Thyroid gland (tissue), 4 donors: ENCODE measurements at places on chromosomes 2 and 18. TPM values are rescaled to one million over a fixed set of nuclear protein-coding genes. Genes with fewer than 3 reads are reported as not detected.

- DNase-seq, result peak; percentile 78
Measured at GRCh38 chr2:229586746-229587705, 127.3 kb downstream of the DNER start.

GRCh38 chr2:130341562-130342019, 1.1 kb upstream of the IMP4 start:
- DNase-seq, result peak; percentile 42

DNA sequence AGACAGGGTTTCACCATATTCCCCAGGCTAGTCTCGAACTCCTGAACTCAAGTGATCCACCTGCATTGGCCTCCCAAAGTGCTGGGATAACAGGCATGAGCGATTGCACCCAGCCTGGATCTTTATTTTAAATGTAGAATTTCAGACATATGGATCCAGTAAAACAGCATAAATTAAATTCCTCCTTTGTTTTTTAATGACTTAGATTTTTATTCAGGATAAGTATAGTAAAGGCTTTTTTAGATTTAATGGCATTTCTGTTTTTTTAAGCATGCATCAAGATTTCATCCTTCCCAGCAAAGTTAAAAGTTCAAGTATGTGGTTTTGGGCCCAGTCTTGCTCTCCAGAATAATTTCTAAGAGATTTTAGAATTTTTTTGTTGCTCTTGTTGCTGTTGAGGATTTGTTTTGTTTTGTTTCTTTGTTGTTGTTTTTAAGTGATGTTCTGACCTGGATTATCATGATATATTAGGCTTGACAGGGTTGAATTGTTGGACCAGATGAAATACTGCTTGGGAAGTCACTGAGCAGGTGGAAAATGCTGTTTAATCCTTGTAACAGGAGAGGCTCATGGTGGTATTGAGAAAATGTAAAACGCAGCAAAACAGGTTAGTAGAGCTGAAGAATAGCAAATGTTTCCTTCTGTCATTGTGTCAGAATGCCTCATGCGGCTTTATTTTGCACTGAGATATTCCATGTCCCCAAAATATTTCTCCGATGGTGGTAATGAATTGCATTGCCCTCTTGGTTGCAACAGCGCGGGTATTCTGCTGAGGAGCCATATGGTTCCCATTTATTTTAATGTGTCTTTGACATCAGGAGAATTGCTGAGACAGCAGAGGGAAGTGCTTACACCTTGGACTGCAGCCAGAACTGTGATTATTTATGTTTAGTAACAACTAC, 147.9 kb downstream of the GALNT3 start:
- DNase-seq, result no peak

- DNase-seq, result no peak
Measured at GRCh38 chr2:237485304-237485703, 1.7 kb upstream of the MLPH start.

DNA sequence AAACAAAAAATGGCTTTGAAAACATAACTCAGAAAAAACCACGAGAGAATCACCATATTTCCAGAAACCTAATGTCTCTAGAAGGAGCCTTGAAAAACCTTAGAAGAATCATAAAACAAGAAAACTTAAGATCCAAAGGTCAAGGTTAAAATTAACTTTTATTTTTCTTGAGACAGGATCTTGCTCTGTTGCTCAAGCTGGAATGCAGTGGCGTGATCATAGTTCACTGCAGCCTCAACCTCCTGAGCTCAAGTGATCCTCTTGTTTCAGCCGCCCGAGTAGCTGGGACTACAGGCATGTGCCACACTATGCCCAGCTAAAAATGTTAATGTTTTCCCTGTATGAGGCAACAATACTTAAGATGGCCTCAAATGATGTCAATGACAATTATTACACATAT, 254.2 kb upstream of the SESTD1 start:
- DNase-seq, result no peak

- DNase-seq, result no peak
Measured at GRCh38 chr2:3101016-3101942, 276.3 kb downstream of the EIPR1 start.

BMP10 gene
- not detected for total RNA-seq

ALPG gene
- total RNA-seq, result not detected

HNMT gene
- total RNA-seq, result 18.4 TPM
